Stimulated activated CD4-positive, alpha-beta T cell treated with anti-CD3 and anti-CD28 coated beads, Interleukin-12 subunit alpha, Interleukin-12 subunit beta, amount 100 ng/mL, for 48 hours (primary cell): ENCODE measurements at places on chromosomes 4 and X.

DNA sequence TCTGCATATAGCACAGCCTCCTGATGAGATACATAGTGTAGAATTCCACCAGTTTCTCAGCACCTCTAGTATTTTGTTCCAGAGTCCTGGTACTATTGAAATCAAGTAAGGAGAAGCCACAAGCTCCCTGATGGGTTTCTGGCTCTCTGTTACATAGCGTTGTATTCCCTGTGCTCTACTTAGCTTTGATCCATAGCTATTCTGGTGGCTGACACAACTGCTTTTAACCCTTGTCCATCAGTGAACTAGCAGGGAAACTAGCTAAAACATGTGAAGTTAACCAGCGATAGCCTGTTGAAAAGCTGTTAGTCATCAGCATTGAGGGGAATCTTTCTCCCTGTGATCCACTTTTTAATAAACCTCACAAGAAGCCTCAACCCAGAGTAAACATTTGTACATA is 26.9 kb downstream of the NIPAL1 start:
- DNase-seq = no peak

GRCh38 chr4:145521282-145521681 is 39.6 kb downstream of the SMAD1 start:
- no peak for DNase-seq

DNA sequence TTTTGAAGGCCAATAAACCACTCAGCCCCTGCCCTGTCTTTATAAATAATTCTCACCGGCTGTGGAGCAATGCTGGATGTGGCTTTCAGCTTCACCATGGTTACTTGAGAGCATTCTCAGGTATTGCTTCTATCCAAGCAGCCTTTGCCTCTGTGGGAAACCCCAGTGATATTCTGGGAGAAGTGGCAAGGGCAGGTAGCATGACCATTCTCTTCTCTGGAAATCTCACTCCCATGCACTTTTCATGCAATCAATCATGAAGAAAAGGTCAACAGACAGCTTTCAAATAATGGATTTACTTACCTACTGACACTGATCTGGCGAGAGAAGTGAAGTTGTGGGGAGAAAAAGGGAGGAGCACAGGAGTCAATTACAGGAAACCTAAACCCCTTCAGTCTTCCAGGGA is 49.5 kb downstream of the UNC5C start:
- DNase-seq = no peak

- no peak for DNase-seq
Observed at GRCh38 chr4:138910914-138911336, 104.7 kb upstream of the NOCT start.

DNA sequence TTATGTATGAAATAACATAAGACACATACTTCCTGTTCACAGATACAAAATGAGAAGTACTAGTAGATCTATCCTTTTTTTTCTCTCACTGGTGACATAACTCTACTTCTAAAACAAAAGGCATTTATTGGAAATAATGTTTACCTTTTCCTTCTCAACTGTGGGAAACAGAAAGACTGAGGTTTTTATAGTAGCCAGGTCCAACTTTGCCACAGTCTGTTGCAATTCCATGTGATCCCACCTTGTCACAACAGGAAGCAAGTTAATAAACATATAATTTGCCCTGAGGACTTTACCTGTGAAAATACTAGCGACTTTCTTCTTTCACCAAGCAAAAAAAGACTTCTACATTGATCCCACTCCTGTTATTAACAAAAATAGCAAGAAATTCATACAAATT is 475.8 kb downstream of the PDGFC start:
- no peak for DNase-seq

GRCh38 chr4:77157859-77158486 is 966 bp downstream of the CCNG2 start:
- peak; percentile 63 for DNase-seq

DNA sequence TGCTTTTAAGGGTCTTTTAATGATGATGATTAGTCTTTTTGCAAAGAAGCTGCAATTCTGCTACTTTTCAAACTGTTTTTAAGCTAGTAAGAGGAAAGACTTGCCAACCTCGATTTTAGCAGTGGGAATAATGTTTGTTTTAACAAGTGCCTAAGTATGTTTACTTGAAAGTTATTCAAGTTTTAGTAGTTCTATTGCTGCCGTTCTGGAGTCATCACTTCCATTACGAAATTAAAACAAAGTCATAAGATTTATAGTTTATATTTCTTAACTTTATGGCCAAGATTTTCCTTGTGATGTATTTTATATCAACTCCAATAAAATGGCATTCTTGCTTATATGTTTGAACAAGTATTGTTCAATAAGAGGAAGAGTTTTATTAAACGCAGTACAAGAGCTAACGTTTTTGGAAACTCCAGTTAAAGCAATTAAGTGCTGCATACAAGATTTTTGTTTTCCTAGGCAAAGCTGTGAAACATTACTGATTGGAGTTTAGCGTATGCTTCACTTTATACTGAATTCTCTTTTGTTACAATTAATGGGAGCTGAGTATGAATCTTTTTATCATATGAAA is 211.3 kb downstream of the TENM3 start:
- DNase-seq = no peak

- no peak for DNase-seq
Observed at GRCh38 chr4:110119880-110120279, 78.5 kb downstream of the ELOVL6 start.

- no peak for DNase-seq
Observed at GRCh38 chr4:151097759-151098158, 1.7 kb upstream of the RPS3A start.

DNA sequence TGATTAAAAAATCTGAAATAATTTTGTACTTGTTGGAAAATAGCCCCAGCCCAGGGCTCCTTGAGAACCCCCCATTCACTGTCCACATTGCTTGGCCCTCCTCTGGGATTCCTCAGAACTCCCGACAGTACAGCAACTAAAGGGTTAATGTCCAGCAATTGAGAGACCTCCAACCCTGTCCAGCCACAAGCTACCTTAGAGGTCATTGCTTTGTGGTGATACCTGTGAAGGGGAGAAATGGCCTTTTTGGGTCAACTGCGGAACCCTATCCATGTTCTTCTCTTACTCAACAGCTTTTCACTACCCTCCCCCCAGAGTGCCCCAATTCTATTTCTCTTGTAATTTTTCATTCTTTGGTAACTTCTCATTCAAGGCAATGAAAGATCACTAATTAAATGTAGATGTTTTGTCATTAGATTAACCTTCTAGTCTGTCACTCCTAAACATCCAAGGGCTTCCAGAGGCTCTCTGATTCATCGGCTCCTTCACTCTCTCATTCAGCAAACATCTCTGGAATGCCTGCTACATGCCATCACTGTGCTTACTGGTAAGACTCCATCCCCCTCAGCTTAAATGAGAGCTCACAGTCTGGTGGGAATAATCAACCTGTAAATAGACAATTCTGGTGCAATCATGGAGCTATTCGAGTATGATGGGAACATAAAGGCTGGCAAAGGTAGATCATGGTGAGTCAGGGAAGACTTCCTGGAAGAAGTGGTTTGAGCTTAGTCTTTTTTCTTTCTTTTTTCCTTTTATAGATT is 241.4 kb upstream of the PGRMC2 start:
- no peak for DNase-seq

- peak; percentile 16 for DNase-seq
Observed at GRCh38 chrX:26783512-26784225, 567.7 kb downstream of the MAGEB5 start.

GRCh38 chrX:138345801-138346200 is 365.7 kb downstream of the FGF13 start:
- DNase-seq = no peak

- no peak for DNase-seq
Observed at GRCh38 chr4:74640111-74640903, 154.0 kb downstream of the BTC start.

DNA sequence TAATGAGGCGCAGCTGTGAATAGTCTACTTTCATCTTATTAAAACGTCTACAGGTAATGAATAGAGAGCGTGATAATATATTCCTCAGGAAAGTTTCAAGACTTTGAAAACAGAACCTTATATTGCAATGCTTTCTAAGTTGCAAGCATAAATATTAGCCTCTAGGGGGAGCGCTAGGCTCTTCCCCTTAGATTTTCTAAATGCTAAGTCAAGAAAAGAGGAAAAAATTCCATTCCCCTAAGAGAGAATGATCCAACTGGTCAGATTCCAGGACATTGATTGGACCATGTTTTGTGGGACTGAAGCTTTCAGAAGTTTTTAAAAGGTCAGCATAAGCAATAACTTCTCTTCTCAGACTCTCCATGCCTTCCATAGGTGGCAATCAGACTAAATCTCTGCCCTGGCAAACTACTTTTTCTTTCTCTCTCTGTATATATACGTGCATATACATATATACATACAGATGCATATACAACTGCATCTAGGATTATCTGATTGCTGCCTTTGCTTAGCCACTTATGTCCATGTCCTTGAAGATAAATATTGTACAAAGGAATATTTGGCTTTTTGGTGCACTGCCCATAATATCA is 492.9 kb downstream of the INPP4B start:
- no peak for DNase-seq

- DNase-seq = no peak
Observed at GRCh38 chrX:132470831-132471230, 18.0 kb downstream of the MBNL3 start.

GRCh38 chr4:159221280-159221679 is 118.4 kb downstream of the RAPGEF2 start:
- DNase-seq = no peak

- no peak for DNase-seq
Observed at GRCh38 chr4:121791481-121791880, 9.6 kb upstream of the EXOSC9 start.

- no peak for DNase-seq
Observed at GRCh38 chrX:32545101-32545500, 666.2 kb downstream of the DMD start.

GRCh38 chr4:145271194-145271593 is 90.8 kb upstream of the OTUD4 start:
- DNase-seq = no peak

- DNase-seq = no peak
Observed at GRCh38 chr4:83556816-83557215, 20.9 kb downstream of the GPAT3 start.
